ENCODE measurements at places on chromosomes 1 and 21.

- DNase-seq: no peak
Measured at GRCh38 chr1:224529844-224530243, 86.3 kb upstream of the CNIH3 start.

DNA sequence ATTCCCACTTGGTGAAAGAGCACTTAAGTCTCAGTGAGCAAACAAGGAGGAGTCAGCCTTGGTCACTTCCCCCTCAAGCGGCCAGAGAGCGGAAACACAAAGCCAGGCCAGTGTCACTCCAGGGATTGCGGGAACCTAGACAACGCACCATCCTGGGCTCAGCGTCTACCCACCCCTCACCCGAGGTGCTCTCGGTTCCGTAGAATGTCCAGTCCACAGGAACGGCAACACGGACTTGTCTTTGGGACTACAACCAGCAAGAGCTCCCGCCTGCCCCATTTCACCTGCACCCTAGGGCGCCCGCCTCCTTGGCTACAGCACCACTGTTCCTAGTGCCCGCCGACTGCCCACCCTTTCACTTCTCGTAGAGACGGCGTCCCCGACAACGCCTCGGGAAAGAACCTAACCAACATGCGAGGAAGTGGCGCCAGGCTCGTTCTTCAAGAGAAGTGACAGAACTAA lies 509 bp downstream of the GDAP2 start:
- DNase-seq: peak; percentile 17

GRCh38 chr21:34878501-34878900 lies 170.6 kb downstream of the RUNX1 start:
- DNase-seq: no peak

DNA sequence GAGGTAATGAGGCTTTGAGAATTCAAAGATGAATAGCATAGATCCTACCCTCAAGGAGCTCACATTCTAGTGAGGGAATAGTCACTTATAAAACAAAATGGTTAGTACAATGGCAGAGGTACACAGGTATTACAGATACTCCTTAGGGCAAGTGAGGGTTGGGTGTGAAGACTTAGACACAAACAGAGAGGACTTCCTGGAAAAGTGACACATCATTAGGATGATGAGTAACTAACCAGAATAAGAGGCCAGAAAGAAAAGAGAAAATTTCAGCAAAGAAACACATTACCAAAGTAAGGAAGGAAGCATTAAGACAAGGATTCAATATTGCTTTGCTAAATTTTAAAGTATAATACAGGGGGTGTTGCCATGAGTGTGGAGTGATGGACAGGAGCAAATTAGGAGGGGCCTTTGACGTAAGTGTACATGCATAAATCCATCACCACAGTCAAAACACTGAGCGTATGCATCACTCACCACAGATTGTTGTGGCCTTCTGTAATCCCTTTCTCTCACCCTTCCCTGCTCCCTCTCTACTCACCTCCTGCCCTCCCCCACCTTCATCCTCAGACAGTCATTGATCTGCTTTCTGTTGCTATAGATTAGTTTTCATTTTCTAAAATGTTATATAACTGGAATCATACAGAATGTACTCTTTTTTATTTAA lies 7.9 kb downstream of the CD53 start:
- no peak for DNase-seq

- no peak for DNase-seq
Measured at GRCh38 chr1:48051466-48052126, 54.4 kb upstream of the TRABD2B start.

- DNase-seq: no peak
Measured at GRCh38 chr1:152112101-152112884, 3.0 kb downstream of the TCHH start.

GRCh38 chr1:218658269-218658668 lies 313.1 kb downstream of the TGFB2 start:
- DNase-seq: no peak

DNA sequence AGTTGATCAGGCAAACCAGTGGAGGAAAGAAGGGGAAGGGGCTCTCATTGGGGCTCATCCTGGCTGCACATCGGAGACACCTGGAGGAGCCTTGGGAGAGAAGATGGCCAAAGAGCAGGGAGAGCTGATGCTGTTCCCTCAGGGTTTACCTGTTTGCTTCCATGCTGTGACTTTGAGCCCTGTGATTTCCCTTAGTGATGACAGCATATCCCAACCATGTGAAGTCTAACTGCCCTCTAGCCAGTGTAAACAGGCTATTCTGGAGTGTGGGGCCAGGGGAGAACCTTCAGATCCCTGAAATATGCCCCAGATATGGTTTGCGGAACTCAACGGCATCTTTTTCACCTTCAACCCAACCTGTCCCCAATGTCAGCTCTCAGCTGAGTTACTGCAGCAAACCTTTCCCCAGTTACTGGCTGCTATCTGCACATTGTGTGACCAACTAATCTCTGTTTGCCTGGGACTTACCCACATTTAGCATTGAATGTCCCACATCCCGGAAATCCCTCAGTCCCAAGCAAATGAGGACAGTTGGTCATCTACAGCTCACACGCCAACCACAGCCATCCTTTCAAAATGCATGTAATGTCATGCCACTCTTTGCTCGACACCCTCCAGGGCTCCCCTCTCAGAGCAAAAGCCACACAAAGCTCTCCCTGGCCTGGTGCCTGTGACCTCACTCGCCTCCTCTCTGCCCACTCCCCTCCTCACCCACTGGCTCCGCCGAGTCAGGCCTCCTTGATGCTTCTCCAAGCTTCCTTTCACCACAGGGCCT lies 242.3 kb downstream of the KCNJ6 start:
- no peak for DNase-seq

- no peak for DNase-seq
Measured at GRCh38 chr1:57479471-57479870, 55.6 kb upstream of the DAB1 start.

DNA sequence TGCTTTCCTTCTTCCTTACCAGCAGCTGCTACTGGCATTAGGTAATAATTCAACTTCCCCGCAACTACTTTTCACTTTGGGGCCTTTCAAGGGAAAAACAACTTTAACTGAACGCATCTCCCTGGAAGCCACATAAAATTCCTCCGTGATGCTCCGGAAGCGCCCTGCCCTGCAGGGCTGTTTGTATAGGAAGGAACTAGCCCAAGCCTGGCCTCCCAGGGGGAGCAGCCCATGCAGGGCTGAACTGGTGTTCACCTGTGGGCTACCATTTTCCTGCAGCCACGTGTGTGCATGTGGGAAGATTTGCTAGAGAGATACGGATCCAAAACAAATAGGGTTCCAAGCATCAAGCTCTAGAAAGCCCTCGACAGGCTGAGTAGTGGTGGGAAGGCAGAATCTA lies 14.4 kb downstream of the CLDN14 start:
- DNase-seq: no peak

DNA sequence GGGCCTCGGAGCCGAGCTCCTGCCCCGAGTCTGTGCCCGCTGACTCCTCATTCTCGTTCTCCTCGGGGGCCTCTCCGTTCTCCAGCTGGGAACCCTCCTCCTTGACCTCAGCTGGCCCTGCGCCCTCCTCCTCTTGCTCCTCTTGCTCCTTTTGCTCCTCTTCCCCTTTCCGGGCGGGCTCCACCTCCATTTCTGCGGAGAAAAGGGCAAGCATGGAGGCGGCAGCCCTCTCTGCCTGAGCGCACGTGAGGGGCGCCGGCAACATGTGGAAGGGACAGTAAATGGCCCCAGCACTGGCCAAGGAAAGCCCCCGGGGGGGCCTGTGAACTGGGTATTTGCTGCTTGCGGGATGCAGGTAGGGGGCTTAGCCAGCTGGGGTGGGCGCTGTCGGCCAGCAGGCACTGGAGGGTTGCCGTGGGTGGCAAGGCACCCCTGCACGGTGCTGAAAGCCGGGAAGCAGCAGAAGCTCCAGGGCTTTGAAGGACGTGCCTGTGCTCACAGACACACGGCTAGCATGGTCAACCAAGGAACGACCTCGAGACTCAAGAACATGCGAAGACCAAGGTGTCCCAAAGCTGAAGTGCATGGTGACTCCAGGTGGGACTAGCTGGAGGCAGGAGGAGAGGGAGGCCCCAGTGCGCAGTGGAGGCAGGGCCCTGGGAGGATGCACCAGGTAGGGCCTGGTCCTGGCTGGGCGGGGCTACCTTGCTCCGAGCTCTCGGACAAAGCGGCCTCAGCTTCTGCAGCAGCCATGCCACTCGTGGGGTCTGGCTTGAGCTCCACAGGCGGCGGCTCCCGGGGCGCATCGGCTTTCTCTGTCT lies 30.7 kb downstream of the ZBTB17 start:
- DNase-seq: no peak

GRCh38 chr21:31283025-31283424 lies 61.0 kb downstream of the TIAM1 start:
- no peak for DNase-seq

- DNase-seq: no peak
Measured at GRCh38 chr21:44462086-44462833, 7.0 kb downstream of the LRRC3 start.

- DNase-seq: no peak
Measured at GRCh38 chr1:24207709-24208108, 20.6 kb upstream of the IFNLR1 start.

GRCh38 chr1:197559655-197560054 lies 215.6 kb downstream of the DENND1B start:
- DNase-seq: no peak

DNA sequence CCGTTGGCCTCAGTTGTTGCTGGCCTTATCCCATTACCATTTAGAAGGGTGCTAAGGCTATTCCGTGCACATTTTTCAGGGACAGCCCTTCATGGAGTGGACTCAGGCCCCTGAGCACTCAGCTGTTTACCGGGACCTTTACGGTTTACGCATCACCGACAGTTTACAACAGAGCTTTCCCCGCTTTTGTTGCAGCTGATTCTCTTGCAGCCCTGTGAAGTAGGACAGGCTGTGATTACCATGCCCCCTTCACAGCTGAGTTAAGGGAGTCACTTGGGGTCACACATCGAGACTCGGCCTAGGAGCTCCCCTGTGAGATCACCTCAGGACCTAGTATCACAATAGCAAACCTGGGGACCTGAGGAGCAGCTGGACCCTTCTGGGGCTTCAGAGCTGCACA lies 41.9 kb downstream of the PTPRF start:
- no peak for DNase-seq

- no peak for DNase-seq
Measured at GRCh38 chr21:38337793-38338192, 81.0 kb downstream of the KCNJ15 start.

GRCh38 chr1:181767001-181767708 lies 283.8 kb downstream of the CACNA1E start:
- DNase-seq: no peak

GRCh38 chr1:101438359-101438758 lies 201.5 kb downstream of the S1PR1 start:
- DNase-seq: no peak

- peak; percentile 92 for DNase-seq
Measured at GRCh38 chr1:209926045-209926444, 12.0 kb upstream of the SYT14 start.

GRCh38 chr1:52970149-52970548 lies 43.1 kb downstream of the SCP2 start:
- DNase-seq: no peak

- no peak for DNase-seq
Measured at GRCh38 chr1:35637401-35637809, 3.9 kb downstream of the PSMB2 start.

- peak; percentile 99 for DNase-seq
Measured at GRCh38 chr1:204340081-204340889, 19.4 kb downstream of the PLEKHA6 start.

DNA sequence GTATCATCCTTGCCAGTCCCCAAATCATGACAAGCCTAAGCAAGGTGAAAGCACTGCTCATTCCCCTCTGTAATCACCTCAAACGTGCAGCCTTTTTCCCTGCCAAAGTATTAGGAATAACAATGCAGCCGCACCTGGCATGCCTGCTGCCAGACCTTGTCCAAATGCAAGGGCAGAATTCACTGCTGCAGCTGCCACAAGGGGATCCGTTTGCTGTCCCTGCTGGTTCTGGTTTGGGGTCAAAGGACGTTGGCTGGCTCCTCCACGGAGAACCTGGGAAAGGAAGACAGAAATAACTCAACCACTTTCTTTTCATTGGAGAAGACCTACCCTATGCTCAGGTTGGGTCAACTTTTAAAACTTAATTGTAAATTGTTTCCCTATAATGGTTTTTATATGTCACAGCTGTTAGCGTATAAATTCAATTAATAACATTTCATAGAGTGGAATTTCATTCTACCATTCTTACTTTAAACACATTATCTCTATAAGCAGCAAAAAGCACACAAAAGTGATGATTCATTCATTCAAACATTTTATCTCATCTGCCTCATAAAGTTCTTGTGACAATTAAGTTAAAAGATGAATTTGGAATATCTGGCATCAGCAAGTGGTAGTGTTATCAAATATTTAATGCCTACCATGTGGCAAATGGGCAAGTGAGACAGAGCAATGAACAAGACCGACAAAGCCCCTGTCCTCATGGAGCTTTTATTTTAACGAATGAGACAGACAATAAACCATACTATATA lies 59.8 kb upstream of the SDC3 start:
- DNase-seq: no peak

DNA sequence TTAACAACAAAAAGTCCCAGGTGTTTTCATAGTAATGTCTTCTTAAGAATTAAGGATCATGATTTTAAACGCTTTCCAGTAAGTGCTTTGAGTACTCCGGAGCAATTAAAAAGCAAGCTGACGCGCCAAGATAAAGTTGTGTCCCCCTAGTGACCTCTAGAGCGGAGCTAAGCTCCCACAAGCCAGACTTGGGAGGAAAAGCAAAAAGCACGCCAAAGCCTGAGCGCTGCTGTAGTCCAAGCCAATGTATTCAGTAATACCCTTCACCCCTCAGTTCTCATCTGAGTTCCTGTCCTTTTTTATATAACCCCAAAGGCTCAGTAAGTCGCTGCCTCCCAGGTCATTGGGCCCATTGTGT lies 3.5 kb upstream of the SLC44A5 start:
- DNase-seq: no peak

GRCh38 chr1:19468397-19468956 lies 16.9 kb downstream of the CAPZB start:
- peak; percentile 84 for DNase-seq

DNA sequence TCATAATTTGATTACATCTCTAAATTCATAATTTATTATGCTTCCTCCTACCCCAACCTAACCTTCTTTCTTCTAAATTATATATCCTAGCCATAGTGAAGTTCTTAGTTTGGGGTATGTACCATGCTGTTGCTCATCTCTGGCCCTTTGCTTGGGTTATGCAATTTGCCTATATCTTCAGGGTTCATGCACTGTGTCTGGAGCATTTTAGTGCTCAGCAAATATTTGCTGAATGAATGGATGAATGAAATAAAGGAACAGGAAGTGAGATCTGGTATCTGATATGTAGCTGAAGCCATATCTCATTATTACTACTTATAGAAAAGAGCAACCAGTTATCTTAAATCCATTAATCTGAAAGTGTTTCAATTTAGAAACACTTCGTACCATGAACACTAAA lies 137.6 kb downstream of the GPATCH2 start:
- peak; percentile 22 for DNase-seq

All from NCI-H1436 (cell line).